ENCODE measurements at places on chromosomes 2 and 18. TPM values are rescaled to one million over a fixed set of nuclear protein-coding genes. Genes with fewer than 3 reads are reported as not detected.

- no peak for DNase-seq
These were observed 927.9 kb upstream of the ACVR2A start for GRCh38 chr2:146916914-146917313.

DNA sequence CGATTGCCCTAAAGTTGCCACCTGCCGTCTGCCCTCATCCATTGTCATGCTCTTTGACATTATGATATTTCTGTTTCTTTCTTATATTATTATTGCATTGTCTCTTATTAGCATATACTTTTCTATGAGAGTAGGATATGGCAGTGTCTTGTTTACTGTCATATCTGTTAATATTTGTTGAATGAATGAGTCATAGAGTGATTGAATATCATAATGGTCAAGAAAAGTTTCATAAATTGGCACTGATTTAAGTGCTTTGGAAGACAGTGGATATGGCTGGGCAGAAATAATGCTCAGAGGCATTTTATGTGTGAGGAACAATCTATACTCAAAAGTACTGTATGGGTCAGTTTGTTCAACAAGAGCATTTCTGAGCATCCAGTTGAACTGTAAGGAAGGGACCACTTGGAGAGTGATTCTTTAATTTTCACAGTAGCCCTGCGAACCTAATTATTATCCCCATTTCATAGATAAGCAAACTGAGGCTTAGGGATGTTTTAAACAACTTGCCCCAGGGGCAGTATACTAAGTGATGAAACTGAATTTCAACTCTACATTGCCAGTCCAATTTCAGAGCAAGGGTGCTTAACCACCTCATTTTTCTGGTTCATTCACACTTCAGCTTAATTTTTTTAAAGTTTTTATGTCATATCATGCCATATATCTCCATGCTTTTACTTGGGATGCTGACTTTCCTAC, 175.5 kb upstream of the FOSL2 start:
- no peak for DNase-seq

DNA sequence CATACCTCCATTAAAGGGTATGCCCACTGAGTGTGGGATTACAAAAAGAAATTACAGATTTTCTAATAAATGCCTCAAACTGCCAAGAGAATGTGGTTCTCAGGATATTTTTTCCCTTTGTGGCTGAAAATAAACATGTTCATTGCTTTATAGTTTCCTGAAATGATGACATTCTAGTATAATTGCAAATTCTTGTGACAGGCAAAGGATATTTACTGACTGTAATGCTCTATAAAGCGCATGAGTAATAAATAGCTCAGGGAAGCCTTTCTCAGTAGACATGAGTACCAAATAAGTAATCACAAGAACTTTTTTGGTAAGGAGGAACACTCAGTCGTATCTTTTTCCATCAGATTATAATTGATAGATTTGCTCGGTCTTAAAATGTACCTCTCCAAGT, 72.3 kb downstream of the FTCDNL1 start:
- no peak for DNase-seq

Gene TMEM163
- polyA plus RNA-seq = not detected

DNA sequence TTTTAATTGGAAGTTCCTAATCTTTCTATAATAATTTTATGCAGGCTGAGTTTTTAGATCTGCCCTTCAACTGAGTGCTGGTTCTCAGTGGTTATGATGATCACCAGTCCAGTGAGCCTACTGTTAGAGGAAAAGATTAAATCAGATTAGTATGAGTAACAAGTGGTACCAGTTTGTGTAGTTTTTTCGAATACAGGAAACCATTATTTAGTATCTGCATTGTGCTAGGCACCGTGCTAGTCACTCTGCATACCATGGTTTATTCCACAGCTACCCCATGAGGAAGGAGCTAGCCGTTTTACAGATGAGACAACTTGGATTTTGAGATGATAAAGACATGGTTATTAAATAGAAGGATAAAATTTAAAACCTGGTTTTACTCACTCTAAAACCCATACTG, 6.1 kb downstream of the PSMD1 start:
- no peak for DNase-seq

Gene FAM110C
- 0.08 TPM for polyA plus RNA-seq

Gene SPEG
- 13.0 TPM for polyA plus RNA-seq

Gene OR6B2
- polyA plus RNA-seq = not detected

GRCh38 chr2:109194620-109194937, 65.6 kb downstream of the SH3RF3 start:
- DNase-seq = no peak

GRCh38 chr2:143355870-143356269, 226.7 kb downstream of the ARHGAP15 start:
- no peak for DNase-seq

Gene COL4A3
- polyA plus RNA-seq = 1.5 TPM

Gene CXCR1
- not detected for polyA plus RNA-seq

Gene IL1A
- polyA plus RNA-seq = not detected

DNA sequence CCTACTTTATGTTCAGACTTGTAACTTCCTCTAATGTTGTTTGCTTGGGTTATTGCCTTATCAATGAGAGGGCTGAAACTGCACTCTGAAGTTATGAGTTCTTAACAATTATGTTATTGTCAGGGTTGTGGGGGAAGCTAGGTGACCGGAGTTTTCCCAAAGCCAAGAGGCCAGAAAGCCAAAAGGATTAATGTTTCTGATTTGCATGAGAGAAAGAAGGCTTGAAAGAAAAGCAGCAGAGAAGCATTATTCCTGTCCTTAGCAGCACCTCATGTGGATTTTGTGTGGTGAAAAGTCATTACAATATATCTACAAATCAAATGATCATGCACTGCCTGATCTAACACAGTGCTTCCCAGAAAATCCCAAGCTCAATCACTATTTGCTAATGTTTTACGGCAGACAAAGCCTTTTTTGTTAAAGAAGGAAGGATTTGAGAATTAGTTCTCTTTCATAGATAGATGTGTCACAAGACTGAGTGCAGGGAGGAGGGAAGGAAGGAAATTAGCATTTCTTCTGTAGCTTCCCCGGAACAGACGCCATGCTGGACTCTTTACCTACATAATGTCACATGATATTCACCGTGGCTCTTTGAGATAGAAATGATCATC, 203.2 kb downstream of the ALK start:
- DNase-seq = no peak

- no peak for DNase-seq
These were observed 67.5 kb downstream of the CSRNP3 start for GRCh38 chr2:165536851-165537499.

DNA sequence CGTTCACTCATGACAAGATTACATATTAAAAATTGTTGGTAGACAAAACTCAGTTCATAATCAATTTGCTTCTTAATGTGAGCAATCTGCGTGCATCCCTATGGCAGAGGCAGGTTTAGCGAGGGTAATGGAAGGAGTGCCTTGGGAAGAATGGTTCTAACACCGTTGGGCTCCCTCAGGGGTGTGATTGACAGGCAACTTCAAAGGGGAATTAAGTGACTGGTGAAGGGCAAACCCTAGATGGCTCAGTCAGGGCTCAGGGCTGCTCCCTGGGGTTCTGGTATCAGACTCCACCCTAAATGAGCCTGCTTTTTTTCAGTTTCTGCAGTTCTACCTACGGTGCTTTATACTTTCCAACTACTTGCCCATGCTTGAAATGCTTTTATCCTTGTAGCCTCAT, 419.5 kb upstream of the CELF4 start:
- no peak for DNase-seq

Gene RGPD3
- polyA plus RNA-seq = 0.12 TPM
